ENCODE measurements at places on chromosomes 11 and 22. TPM values are rescaled to one million over a fixed set of nuclear protein-coding genes. Genes with fewer than 3 reads are reported as not detected.
A peak's percentile ranks its signal among the peaks of the same experiment; 100 is the strongest.

GRCh38 chr11:103949781-103950180 lies 86.7 kb upstream of the DDI1 start:
- no peak overlapping the region for H3K4me3 ChIP-seq
- no peak for DNase-seq

GRCh38 chr11:74037309-74037708 lies 28.4 kb upstream of the UCP3 start:
- H3K36me3 ChIP-seq: peaks cover 90% of the 10 kb centered on the region
- no peak overlapping the region for H3K4me3 ChIP-seq
- H3K27ac ChIP-seq: no peak overlapping the region
- H3K4me1 ChIP-seq: no peaks in the 10 kb centered on the region
- H3K27me3 ChIP-seq: no peaks in the 10 kb centered on the region

LRRC32 gene
- 121 TPM for total RNA-seq

DNA sequence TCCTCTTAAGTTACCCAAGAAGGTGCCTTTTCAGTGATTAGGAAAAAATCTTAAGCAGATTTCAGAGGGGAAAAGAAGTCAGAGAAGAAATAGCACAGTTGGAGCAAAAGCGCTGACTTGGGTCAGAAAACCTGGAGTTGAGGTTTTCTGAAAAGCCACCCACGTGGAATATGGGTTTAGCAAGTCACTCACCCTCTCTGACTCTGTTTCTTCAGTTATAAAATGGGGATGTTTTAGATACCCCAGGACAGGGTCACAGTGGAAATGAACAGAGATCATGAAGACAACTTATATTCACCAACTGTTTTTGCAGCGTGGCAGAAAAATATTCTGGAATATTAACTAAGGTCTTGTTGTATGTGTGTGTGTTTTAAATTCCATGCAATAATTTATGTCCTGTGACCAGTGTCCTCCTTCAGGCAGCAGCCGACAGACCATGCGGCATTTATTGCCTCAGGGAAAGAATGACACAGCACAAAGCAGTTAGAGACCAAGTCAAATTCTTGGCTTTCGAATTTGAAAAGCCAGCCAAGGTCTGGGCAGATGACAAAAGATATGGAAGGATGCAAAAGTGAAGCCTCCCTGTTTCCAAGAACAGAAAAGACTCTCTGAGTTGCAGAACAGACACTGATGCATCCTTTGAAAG lies 119.9 kb downstream of the MIAT start:
- peaks cover 30% of the 10 kb centered on the region for H3K36me3 ChIP-seq
- DNase-seq: no peak
- no peaks in the 10 kb centered on the region for H3K4me1 ChIP-seq
- H3K4me3 ChIP-seq: no peak overlapping the region

TREH gene
- 0.30 TPM for total RNA-seq

DNA sequence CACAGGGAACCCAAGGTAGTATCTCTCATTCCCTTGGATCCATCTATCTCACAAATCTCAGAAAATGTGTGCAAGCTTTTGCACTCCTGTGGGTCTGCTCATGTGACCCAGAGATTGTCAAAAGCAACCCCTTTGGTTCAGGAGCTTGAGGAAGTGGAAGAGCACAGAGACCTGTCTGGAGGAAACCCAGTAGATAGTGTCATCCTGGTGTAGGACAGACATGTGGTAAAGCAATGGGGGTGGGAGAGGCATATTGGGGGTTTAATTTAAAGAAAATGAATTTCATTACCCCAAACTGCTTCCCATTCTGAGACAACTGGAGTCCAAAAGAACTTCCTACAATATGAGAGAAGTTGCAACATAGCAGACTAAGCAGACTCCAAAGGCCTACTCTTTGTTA lies 5.8 kb upstream of the MS4A14 start:
- no peak overlapping the region for H3K4me3 ChIP-seq
- H3K36me3 ChIP-seq: no peaks in the 10 kb centered on the region
- no peaks in the 10 kb centered on the region for H3K27me3 ChIP-seq
- H3K27ac ChIP-seq: peak overlapping the region; percentile 44
- H3K4me1 ChIP-seq: peaks cover 17% of the 10 kb centered on the region

SPATA19 gene
- total RNA-seq: not detected

- no peaks in the 10 kb centered on the region for H3K4me1 ChIP-seq
- no peak overlapping the region for H3K27ac ChIP-seq
- H3K36me3 ChIP-seq: peaks cover 61% of the 10 kb centered on the region
- H3K27me3 ChIP-seq: no peaks in the 10 kb centered on the region
- DNase-seq: no peak
- H3K4me3 ChIP-seq: no peak overlapping the region
Observed at GRCh38 chr11:46808799-46809431, 37.2 kb downstream of the CKAP5 start.

DNA sequence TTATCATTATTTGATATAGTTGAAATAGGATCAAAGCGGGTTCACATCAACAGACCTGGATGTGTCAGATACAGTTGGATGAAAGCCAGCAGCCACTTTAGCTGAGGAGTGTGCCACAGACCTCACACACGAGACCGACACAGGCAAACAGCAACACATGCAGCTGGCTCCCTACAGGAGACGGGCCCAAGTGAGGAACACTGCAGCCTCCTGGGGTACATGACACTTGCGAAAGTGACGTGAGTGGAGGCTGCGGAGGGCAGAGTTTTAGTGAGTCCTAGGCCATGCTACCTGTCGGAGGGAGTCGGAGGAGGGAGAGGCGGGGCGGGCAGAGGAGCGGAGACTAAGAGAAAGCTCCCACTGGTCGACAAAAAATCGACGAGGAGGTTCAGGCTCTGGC lies 100.9 kb upstream of the BID start:
- H3K4me3 ChIP-seq: no peak overlapping the region
- no peaks in the 10 kb centered on the region for H3K4me1 ChIP-seq
- no peak for DNase-seq

DNA sequence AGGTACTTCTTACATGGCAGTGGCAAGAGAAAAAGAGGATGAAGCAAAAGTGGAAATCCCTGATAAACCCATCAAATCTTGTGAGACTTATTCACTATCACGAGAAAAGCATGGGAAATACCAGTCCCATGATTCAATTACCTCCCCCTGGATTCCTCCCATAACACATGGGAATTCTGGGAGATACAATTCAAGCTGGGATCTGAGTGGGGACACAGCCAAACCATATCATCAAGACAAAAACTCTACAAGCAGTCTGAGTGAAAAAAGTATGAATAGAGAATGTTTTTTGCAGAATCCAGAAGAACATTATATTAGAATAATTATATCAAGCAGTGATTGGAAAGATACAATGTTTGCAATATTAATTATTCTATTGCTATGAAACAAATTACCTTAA lies 893.7 kb downstream of the FAM181B start:
- no peaks in the 10 kb centered on the region for H3K27me3 ChIP-seq
- no peak overlapping the region for H3K27ac ChIP-seq
- H3K4me3 ChIP-seq: no peak overlapping the region
- no peak for DNase-seq

GRCh38 chr22:25027959-25028840 lies 75.7 kb downstream of the KIAA1671 start:
- no peak for DNase-seq
- peak overlapping the region; percentile 49 for H3K27ac ChIP-seq
- H3K27me3 ChIP-seq: no peaks in the 10 kb centered on the region

DNA sequence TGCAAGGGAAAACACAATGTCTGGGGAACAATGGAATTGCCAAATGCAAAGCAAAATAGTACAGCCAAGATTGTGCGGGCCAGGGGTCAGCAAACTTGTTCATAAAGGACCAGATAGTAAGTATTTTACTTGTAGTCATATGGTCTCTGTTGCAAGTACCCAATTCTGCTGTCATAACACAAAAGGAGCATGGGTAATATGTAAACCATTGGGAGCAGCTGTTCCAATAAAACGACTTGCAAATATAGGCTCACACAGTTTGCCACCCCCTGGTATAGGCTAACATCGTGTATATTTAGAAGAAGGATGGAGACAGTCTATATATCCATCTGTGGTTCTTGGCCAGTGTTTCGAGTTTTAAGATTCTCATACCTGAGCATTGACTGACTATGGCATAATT lies 15.6 kb downstream of the SDHAF2 start:
- H3K27me3 ChIP-seq: no peaks in the 10 kb centered on the region
- peaks cover 10% of the 10 kb centered on the region for H3K4me1 ChIP-seq
- DNase-seq: no peak
- H3K4me3 ChIP-seq: no peak overlapping the region
- H3K27ac ChIP-seq: no peak overlapping the region
- peaks cover 90% of the 10 kb centered on the region for H3K36me3 ChIP-seq

C11orf87 gene
- total RNA-seq: 0.09 TPM

MUC5AC gene
- total RNA-seq: 0.35 TPM

DEUP1 gene
- total RNA-seq: 0.68 TPM

- H3K36me3 ChIP-seq: peaks cover 13% of the 10 kb centered on the region
- H3K4me1 ChIP-seq: peaks cover 25% of the 10 kb centered on the region
- DNase-seq: no peak
- H3K27ac ChIP-seq: no peak overlapping the region
- no peak overlapping the region for H3K4me3 ChIP-seq
Observed at GRCh38 chr11:108216988-108217387, 5.5 kb downstream of the NPAT start.

GRCh38 chr11:123338266-123338800 lies 91.7 kb upstream of the GRAMD1B start:
- no peak for DNase-seq
- no peak overlapping the region for H3K27ac ChIP-seq
- H3K4me1 ChIP-seq: no peaks in the 10 kb centered on the region
- H3K27me3 ChIP-seq: no peaks in the 10 kb centered on the region

OR51I2 gene
- not detected for total RNA-seq

GRCh38 chr22:37492428-37493344 lies 6.5 kb upstream of the MFNG start:
- H3K27me3 ChIP-seq: no peaks in the 10 kb centered on the region
- DNase-seq: peak; percentile 64
- no peak overlapping the region for H3K27ac ChIP-seq
- peaks cover 7% of the 10 kb centered on the region for H3K36me3 ChIP-seq
- H3K4me3 ChIP-seq: no peak overlapping the region

TCIRG1 gene
- 276 TPM for total RNA-seq

GRCh38 chr22:31104869-31105268 lies 2.5 kb downstream of the SELENOM start:
- H3K4me3 ChIP-seq: no peak overlapping the region
- DNase-seq: no peak
- no peak overlapping the region for H3K27ac ChIP-seq
- peaks cover 16% of the 10 kb centered on the region for H3K36me3 ChIP-seq
- H3K4me1 ChIP-seq: peaks cover 10% of the 10 kb centered on the region

DNA sequence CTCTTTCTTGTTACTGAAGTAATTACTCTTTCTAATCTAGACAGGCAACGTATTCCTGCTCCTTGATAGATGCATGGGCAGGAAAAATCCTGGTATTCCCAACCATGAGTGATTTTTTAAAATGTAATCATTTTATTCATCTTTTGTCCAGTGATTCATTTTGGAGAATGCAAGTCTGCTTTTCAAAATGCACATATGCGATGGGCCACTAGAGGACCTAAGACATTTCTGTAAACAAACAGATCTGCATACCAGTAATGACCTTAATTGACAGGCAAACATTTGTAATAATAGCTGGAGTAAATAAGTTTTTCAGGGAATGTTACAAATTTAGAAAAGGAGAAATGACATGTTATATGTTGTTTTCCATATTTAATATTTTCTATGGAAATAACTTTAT lies 1167.6 kb downstream of the JRKL start:
- H3K36me3 ChIP-seq: no peaks in the 10 kb centered on the region
- no peak overlapping the region for H3K27ac ChIP-seq
- no peaks in the 10 kb centered on the region for H3K27me3 ChIP-seq

RIN1 gene
- 8.2 TPM for total RNA-seq

GRCh38 chr11:122069707-122070360 lies 46.2 kb downstream of the BLID start:
- DNase-seq: peak; percentile 66
- no peaks in the 10 kb centered on the region for H3K36me3 ChIP-seq
- H3K4me1 ChIP-seq: no peaks in the 10 kb centered on the region
- no peak overlapping the region for H3K4me3 ChIP-seq
- no peaks in the 10 kb centered on the region for H3K27me3 ChIP-seq
- H3K27ac ChIP-seq: no peak overlapping the region

GRCh38 chr22:44244265-44244822 lies 63.6 kb downstream of the PARVG start:
- H3K27ac ChIP-seq: no peak overlapping the region
- H3K36me3 ChIP-seq: no peaks in the 10 kb centered on the region
- no peaks in the 10 kb centered on the region for H3K4me1 ChIP-seq
- H3K27me3 ChIP-seq: peaks cover 19% of the 10 kb centered on the region
- no peak overlapping the region for H3K4me3 ChIP-seq
- DNase-seq: no peak

GRCh38 chr22:43889201-43889859 lies 2.5 kb downstream of the PNPLA5 start:
- no peak overlapping the region for H3K27ac ChIP-seq
- H3K36me3 ChIP-seq: no peaks in the 10 kb centered on the region
- H3K27me3 ChIP-seq: peaks cover 77% of the 10 kb centered on the region
- no peak for DNase-seq
- H3K4me1 ChIP-seq: peaks cover 7% of the 10 kb centered on the region

DNA sequence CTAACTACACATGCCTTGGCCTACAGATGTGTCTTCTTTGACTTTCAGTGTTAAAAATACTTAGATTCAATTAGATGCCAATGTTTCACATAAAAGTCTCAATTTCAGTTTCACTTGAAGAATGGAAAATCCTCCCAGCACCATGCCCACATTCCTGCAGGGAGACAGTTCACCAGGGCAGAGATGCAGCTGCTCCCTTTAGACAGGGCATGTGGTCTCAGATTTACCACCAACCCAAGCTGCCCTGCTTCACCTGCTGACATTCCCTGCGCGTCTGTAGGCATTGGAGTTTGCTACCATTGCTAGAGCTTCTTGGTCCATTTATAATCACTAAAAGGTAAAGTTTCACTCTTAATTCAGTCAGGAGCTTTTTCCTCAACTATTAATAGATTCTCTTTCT lies 113.9 kb downstream of the ARFGAP2 start:
- no peak overlapping the region for H3K27ac ChIP-seq
- DNase-seq: no peak
- no peaks in the 10 kb centered on the region for H3K4me1 ChIP-seq
- H3K27me3 ChIP-seq: no peaks in the 10 kb centered on the region
- H3K36me3 ChIP-seq: no peaks in the 10 kb centered on the region
- no peak overlapping the region for H3K4me3 ChIP-seq
